ENCODE measurements at places on chromosomes 12 and 14. TPM values are rescaled to one million over a fixed set of nuclear protein-coding genes. Genes with fewer than 3 reads are reported as not detected.

DNA sequence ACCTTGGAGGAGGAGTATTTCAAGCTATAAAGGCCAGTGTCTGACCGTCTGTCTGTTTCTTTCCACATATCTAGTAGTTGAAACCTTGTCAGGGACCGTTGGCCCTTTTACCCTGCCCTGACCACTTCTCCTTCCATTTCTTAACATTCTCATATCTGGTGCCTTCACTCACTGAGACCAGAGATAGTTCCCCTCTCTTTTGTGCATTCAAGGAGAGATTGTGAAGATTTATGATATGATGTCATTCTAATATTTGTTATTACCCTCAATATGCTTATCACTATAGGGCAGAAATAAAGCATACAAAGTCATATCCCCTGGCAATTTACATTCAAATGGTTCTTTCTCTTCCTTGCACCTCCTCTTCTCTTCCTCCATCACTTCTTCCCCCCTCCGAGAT, 83.3 kb downstream of the PLXNC1 start:
- no peak overlapping the region for H3K4me3 ChIP-seq
- H3K27ac ChIP-seq = no peak overlapping the region
- peaks cover 25% of the 10 kb centered on the region for H3K4me1 ChIP-seq
- no peaks in the 10 kb centered on the region for H3K27me3 ChIP-seq

- DNase-seq = no peak
- H3K27ac ChIP-seq = no peak overlapping the region
- no peaks in the 10 kb centered on the region for H3K36me3 ChIP-seq
- H3K4me3 ChIP-seq = no peak overlapping the region
Measured at GRCh38 chr12:115657081-115658013, 620.1 kb downstream of the MED13L start.

GRCh38 chr12:58224536-58225105, 283.3 kb downstream of the ATP23 start:
- H3K4me3 ChIP-seq = no peak overlapping the region
- H3K4me1 ChIP-seq = no peaks in the 10 kb centered on the region
- no peak overlapping the region for H3K27ac ChIP-seq
- peaks cover 2% of the 10 kb centered on the region for H3K27me3 ChIP-seq

GRCh38 chr14:95520346-95520745, 3.9 kb upstream of the SYNE3 start:
- H3K27me3 ChIP-seq = no peaks in the 10 kb centered on the region
- peak overlapping the region; percentile 73 for H3K4me3 ChIP-seq
- no peak for DNase-seq
- no peaks in the 10 kb centered on the region for H3K36me3 ChIP-seq
- peak overlapping the region; percentile 91 for H3K27ac ChIP-seq

DNA sequence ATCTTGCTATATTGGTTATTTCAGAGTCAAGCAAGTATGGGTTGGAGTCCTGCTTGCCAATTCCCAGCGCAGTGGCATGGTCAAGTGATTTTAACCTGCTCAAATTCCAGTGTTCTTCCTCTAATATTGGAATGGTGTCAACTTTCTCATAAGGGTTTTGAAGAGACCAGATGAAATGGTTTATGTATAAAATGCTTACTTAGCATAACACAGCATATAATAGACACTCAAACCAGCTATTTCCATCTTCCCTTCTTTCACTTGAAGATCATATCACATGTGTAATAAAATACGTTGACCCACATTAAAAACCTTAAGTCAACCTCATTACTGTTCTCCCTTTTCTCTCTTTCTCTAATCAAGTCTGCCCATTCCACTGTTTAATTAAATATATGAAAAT, 144.0 kb downstream of the NAV3 start:
- DNase-seq = no peak
- H3K36me3 ChIP-seq = no peaks in the 10 kb centered on the region
- H3K27ac ChIP-seq = no peak overlapping the region
- no peak overlapping the region for H3K4me3 ChIP-seq

- DNase-seq = peak; percentile 53
- no peak overlapping the region for H3K27ac ChIP-seq
- no peak overlapping the region for H3K4me3 ChIP-seq
- H3K36me3 ChIP-seq = no peaks in the 10 kb centered on the region
Measured at GRCh38 chr12:52156757-52157565, 34.9 kb downstream of the KRT80 start.

GRCh38 chr14:57486767-57487379, 6.8 kb downstream of the CCDC198 start:
- H3K27ac ChIP-seq = no peak overlapping the region
- H3K27me3 ChIP-seq = peaks cover 3% of the 10 kb centered on the region

Gene C12orf75
- 277 TPM for polyA plus RNA-seq

All from immature natural killer cell (primary cell).